ENCODE measurements at places on chromosomes 1 and 21. TPM values are rescaled to one million over a fixed set of nuclear protein-coding genes. Genes with fewer than 3 reads are reported as not detected.

NPHS2 gene
- polyA plus RNA-seq = not detected

MPC2 gene
- polyA plus RNA-seq = 56.2 TPM

APCS gene
- polyA plus RNA-seq = not detected

ACTRT2 gene
- polyA plus RNA-seq = not detected

NMNAT2 gene
- 1.2 TPM for polyA plus RNA-seq

Measured in right lung (tissue), 10 donors.